ENCODE measurements at places on chromosomes 4 and X.

DNA sequence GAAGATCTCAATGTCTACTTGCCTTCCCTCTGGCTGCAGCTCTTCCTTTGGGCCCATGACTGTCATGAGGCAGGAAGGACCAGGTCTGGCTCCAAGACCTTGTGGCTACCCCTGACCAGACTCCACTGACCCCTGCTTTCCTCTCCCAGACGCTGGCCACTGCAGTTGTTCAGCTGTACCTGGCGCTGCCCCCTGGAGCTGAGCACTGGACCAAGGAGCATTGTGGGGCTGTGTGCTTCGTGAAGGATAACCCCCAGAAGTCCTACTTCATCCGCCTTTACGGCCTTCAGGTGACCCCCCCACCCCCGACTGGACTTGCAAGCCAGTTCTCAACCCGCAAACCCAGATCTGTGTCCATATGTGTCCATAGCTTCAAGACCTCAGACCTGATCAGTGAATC is 535 bp downstream of the WAS start:
- no peak for DNase-seq

DNA sequence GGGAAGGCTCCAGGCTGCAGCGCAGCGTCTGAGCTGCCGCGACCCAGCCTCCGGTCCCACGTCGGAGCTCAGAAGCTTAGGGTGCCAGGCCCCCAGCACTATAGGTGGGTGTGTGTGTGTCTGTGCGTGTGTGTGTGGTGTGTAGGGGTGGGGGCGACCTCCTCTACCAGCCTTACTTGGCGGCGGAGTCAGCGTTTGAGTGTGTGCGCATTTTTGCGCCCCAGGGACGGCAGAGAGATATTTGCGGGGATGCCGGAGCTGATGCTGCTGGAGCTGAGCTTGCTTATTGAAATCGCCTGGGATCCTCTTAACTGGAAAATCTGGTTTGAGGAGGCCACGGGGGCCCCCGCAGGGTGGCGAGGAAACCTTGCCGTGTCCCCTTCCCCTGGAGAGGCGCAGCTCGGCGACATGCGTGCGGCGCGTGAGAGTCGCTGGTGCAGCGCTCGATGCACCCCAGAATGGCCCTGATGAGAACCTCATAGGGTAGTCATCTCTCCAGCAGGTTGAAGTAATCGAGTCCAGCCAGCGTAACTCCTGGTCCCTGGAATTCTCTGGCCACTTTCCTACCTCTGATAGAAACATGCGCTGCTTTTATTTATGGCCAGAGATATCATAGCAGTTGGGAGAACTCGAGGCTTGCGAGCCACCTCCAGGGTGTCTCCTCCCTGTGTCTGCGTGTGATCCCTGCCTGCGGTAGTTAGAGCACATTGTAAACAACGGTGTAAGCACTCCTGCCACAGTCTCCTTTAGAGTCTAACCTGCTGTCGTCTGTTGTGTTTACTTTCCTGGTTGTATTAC is 2.7 kb downstream of the ADGRL3 start:
- peak; percentile 9 for DNase-seq

DNA sequence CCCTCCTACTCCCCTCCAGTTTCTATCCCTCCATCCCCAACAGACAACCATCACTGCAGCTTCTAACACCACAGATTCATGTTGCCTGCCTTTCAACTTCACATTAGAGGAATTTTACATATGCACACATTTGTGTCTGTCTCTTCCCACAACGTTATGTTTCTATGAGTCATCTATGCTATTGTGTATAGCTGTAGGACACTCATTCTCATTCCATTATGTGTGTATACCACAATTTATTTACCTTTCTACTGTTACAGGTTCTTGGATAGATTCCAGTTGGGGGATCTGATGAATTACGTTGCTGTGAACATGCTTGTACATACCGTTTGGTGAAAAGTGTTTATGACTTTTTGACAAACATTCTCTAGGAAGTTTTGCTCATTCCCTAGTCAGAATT is 58.8 kb upstream of the TRPC3 start:
- DNase-seq = peak; percentile 88

DNA sequence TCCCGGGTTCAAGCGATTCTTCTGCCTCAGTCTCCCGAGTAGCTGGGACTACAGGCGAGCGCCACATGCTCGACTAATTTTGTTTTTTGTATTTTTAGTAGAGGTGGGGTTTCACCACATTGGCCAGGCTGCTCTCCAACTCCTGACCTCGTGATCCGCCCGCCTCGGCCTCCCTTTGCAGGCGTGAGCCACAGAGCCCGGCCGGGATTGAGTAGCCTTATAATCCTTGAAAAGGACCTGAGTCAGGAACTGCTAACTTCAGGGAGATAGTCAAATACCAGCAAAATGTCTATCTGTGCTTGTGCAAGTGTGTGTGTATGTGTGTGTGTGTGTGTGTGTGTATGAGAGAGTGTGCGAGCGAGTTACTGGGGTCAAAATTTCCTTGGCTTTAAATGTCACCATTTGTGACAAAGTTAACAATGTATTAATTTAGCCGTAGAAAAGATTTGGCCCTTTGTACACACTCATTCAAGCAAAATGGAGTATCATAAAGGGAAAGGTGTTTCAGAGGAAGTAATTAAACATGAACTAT is 1.8 kb upstream of the KDM6A start:
- DNase-seq = no peak

DNA sequence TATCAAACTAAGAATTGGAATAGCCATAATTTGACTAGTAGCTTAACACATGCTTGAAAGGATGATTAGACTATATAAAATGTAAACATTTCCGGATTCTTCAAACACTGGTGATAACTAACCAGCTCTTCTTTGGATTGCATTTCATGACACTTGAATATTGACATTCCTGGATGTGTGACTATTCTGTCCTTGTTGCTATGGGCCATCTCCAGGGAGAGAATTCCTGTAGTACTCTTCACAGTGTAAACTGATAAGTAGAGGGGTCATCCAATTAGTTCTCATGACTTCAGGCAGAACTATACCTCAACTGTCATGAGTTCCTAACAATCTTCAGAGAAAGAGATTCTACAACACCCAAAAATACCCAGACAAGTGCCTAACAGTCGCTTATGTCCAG is 1026.7 kb upstream of the TENM3 start:
- no peak for DNase-seq

DNA sequence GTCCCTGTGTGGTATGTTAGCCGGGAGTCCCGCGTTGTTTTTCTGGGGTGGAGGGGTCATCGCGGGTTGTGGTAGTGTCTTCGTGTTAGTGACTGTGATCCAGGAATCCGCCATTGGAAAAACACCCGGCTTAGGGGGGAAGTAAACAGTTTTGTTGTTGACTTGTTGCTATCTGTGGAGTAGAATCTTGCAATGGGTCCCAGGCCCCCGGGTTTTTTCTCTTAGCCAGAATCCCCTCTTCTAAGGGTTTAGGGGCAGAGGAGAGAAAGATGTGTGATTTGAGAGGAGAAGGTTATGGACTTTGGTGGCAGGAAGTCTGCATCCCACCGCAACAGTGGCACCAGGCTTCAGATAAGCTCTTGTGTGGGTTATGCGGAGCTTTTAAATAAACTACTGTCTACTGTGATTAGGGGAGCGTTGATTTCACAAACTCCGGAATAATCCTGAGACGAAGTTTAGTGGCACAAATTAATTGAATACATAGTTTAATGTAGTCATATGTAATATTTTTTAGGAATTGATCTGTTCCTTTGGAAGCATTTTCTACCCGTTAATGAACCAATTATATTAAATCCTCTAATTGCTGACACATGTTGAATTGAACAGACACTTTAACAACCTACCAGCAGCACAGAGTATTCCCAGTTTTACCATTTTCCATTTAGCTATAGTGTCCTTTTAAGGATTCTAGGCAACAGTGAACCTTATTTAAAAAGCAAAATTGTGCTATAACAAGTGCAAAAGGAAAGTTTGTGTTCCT is 1.4 kb downstream of the DDX3X start:
- peak; percentile 34 for DNase-seq

DNA sequence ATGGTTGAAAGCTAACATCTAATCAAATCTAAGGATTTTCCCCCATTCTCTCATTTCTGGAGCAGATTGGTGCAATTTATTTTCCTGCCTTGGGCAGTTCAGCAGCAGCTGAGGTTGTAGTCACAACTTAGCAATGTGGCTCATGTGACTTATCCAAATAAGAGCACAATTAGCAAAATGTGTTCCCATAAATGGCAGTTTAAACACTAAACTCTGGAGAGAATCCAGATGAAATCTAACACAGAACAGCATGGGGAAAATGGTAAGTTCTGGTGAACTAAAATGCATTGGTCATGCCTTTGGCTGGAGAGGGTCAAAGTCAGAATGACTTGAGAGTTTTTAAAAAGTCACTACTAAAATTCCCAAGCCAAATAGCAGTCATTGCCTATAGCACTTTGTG is 422.6 kb upstream of the DIPK2B start:
- peak; percentile 85 for DNase-seq

GRCh38 chr4:184417802-184418511 is 56.4 kb downstream of the IRF2 start:
- DNase-seq = peak; percentile 88

DNA sequence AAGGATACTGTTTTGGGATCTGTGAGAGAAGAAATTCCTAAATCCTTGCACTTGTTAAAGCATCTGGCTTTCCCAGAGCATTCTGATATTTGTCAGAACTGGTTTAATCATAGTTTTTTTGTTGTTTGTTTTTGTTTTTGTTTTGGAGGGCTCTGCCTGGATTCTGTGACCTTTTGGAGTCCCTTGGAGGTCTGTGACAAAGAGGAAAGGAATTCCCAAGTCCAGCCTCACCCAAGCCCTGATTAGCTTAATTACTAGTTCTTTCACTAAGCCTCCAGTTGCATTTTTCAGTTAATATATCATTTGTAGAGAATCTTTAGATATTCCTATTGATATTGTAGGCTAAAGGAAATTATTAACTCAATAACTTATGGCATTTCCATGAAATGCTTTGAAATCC is 711 bp downstream of the ACE2 start:
- no peak for DNase-seq

DNA sequence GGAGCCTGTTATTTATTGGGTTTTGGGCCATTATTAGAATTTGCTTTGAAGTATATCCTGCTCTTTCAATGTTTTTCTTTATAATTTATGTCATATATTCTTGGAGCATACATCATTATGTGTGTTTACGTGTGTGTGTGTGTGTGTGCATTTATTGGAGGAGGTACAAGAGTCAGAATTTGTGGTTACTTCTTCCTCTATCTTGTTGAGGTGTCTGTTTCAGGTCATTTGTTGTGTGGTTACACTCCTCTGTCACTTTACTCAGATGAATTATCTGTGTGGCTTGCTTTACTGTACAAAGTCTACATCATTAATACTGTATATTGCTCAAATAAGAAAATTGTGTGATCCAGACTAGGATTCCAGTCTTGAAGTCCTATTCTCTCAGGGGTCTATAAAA is 1957.4 kb upstream of the TENM3 start:
- no peak for DNase-seq

DNA sequence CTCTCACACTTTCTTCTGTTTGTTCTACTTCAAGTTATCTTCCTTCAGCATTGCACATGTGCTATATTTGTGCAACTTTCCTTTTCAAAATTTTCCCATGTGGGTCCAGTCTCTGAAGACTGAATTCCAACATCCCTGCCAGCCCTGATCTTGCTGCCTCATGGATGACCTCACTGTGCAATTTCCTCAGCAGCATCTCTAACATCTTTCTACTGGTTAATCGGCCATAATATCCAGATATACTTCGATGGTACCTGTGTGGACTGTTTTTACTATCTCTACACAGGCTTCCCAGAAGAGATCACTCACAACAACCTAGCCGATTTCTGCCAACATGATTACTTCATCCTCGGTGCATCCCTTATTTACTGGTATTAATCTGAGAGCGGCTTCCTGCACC is 41.5 kb downstream of the GPM6A start:
- peak; percentile 3 for DNase-seq

GRCh38 chrX:123610915-123611314 is 121.9 kb downstream of the THOC2 start:
- no peak for DNase-seq

GRCh38 chrX:40469316-40469715 is 111.5 kb upstream of the ATP6AP2 start:
- no peak for DNase-seq

DNA sequence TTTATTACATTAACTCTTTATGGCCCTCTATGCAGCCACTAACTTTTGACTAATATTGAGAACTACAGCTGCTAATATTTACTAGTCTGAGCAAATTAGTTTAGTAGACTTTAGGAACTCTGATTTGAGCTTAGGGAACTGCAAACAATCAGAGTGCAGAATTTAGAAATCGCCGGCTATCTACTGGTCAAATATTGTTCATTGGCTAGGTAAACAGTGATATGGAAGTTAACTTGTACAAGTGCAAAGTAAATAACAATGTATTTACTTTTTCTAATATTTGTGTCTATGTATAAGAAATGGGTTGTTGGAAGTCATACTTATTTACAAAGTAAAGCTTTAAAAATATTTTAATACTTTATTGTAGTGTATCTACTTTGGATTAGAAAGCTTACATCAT is 279.6 kb downstream of the CFAP299 start:
- no peak for DNase-seq

DNA sequence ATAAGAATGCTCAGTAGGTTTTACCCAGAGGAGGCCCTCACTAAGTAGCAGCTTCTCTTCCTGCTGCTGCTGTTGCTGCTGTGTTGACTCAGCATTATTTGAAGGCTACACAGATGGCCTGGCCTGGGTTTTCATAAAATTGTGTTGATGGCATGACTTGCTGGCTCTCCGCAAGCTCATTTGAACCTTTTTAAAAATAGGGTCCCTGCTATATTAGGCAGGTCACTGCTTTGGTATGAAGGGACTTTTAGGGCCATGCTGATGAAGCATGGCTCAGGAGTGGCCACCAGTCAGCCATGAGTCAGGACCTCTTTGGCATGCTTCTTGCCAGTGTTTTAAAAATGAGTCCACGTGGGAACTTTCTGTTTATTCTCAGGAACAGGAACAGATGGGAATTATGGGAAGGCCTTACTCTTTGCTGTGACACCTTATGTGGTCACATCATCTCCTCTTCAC is 128.7 kb downstream of the MID1IP1 start:
- DNase-seq = peak; percentile 10

- DNase-seq = no peak
Measured at GRCh38 chr4:154123897-154124296, 335.0 kb upstream of the SFRP2 start.

GRCh38 chr4:159138436-159138835 is 35.6 kb downstream of the RAPGEF2 start:
- no peak for DNase-seq

DNA sequence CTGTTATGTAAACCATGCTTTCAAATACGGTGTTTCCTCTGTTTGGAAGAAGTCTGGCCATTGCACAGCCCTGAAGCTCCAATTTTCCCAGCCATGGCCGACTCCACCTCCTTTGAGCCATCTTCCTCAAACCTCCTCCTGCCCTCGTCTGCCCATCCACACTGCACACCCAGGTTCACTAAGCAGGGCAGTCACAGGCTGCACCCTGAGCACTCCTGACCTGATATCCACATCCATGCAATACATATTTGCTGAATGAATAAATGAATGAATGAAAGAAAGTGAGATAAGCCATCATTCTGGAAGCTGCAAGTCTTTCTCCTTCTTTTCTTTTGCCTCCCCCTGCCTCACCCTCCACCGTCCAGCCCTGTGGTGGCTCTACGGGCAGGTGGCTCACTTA is 22.2 kb downstream of the XG start:
- no peak for DNase-seq

- DNase-seq = peak; percentile 7
Measured at GRCh38 chr4:38461342-38461741, 202.7 kb upstream of the KLF3 start.
